ENCODE measurements at places on chromosomes 5 and 9.

GRCh38 chr9:109276469-109277440 is 44.1 kb downstream of the EPB41L4B start:
- no peak for DNase-seq

DNA sequence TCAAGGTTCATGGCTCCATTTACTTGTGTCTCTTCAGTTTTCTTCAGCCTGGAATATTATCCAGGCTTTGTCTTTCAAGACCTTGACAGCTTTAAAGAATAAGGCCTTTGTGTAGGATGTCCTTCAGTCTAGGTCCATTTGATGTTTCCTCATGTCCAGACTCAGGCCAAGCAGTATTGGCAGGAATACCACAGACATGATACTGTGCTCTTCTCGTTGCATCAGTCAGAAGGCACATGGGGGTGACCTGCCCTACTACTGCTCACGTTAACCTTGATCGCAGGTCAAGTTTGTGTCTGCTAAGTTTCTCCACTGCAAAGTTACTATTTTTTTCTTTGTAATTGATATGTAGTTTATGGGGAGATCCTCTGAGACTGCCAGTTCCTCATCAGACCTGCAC is 88.2 kb downstream of the ERCC6L2 start:
- no peak for DNase-seq

DNA sequence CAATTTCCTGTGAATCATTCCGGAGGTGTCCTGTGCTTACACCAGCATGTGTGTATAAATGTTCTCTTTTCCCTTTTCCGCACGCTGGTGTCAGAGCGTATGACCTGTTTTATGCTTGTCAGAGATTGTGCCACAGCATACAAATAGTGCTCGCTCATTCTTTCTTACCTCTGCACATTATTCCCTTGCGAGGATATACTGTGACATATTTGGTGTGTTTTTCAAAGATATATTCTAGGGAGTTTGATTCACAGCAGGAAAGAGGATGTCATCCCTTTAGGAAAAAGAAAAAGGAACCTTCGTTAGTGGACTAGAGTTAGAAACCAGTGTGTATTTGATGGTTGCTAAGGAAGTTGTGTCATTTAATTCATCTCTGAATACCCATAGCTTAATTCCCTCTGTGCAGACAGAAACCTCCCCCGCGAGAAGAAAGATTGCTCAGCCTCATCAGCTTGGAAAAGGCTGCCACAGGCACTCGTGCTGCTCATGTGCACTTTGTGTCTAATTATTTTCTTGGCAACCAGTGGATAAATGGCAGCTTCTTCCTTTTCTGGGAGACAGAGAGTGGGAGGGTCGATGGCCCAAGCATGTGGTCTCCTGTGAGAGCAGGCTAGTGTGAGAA is 14.7 kb upstream of the CCIN start:
- no peak for DNase-seq

DNA sequence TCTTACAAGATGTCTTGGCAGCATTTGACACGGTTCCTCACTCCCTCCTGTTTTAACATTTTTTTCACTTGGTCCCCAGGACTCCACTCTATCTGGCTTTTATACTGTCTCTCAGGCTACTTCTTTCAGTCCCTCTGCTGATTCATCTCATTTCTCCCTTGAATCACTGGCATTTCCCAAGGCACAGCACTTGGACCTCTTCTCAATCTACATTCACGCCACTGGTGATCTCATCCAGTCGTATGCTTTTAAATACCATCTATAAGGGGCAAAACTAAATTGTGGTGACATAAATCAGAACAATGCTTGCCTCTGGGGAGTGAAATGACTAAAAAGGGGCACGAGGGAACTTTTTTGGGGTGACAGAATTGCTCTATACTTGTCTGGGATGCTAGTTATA is 47.1 kb downstream of the MAPKAP1 start:
- no peak for DNase-seq

- peak; percentile 70 for DNase-seq
Observed at GRCh38 chr5:103139264-103139865, 19.3 kb downstream of the PPIP5K2 start.

- DNase-seq, result no peak
Observed at GRCh38 chr5:143932584-143932983, 120.6 kb downstream of the HMHB1 start.

- no peak for DNase-seq
Observed at GRCh38 chr5:127133071-127133470, 59.8 kb upstream of the C5orf63 start.

- DNase-seq, result no peak
Observed at GRCh38 chr9:75455444-75455921, 367.2 kb downstream of the OSTF1 start.

DNA sequence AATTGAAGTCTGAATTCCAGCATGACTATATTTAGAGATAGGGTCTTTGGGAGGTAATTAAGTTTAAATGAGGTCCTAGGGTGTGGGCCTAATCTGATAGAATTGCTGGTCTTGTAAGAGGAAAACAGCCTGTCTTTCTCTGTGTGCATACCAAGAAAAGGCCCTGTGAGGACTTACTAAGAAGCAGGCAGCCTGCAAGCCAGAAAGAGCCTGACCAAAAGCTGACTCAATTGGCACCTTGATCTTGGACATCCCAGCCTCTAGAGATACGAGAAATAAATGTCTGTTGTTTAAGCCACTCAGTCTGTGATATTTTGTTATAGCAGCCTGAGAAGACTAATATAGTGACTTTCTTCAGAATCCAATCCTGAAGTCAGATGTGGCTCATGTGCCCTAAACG is 14.6 kb downstream of the ARL14EPL start:
- no peak for DNase-seq

DNA sequence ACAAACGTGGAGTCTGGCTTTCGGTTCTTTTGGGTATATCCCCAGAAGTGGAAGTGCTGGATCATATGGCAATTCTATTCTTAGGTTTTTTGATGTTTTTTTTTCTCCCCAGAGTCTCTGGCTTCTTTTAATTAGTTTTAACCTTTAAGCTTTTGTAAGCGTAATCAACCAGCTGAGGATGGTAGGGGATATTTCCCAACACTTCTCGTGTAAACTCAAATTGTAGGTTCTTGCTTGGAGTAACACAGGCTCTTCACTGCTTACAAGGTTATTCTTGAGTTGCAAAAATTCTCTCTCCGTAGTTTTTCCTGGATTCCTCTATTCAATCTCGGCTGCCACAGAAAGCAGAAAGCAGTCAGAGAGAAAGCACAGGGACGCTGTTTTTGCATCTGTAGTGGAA is 11.9 kb downstream of the LAMC3 start:
- DNase-seq, result no peak

DNA sequence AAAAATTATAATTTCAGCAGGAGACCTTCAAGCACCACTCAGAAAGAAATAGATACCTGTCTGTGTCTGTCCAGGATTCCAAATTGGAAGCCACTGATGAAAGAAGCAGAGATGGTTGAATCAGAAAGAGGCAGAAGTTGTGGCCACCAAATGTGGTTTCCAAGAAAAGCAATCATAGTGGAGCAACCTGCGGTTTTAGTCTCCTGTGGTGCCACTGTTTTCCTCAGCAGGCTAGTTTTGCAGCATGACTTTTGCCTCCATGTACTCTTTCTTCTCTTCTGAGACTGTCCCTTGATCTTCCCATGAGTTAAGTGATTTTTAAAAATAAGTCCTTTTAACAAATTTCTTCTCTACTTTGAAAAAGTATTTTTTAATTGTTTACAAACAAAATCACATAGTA is 535.8 kb downstream of the CYLC2 start:
- no peak for DNase-seq

DNA sequence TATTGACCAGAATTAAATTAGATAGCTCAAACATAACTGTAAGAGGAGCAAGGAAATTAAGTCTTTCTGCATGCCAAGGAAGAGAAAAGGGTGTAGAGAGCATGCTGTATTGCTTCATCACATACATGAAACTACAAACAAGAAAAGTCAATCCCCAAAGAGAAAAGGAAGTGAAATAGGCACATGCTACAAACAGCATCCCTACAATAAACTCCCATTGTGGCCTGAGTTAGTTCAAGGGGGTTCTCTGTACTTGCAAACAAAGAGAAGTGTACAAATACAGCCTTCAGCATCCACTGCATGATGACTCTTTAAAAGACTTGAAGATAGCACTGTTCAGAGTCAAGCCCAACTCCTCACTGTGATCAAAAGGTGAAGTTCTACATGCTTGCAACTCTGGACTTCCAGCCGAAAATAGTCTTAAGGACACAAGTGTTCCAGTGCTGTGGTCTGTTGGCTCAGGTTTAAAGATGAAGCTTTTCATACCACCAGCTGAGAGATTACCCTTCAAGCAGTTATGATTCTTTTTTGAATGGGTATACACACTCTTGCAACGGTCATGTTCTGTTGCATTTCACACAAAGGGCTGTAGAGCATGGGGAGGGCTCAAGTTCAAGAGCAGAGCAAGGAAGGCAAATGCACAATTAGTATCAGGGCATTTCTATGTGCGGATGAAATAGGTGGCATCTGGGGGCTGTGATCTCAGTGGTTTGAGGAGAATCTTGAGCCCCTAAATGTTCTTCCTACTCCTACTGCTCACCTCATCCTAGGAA is 534.5 kb downstream of the EBF1 start:
- DNase-seq, result no peak

GRCh38 chr9:88821033-88821745 is 170.1 kb upstream of the S1PR3 start:
- DNase-seq, result no peak

- no peak for DNase-seq
Observed at GRCh38 chr5:148746826-148747535, 79.4 kb upstream of the ADRB2 start.

GRCh38 chr9:7510199-7510598 is 289.4 kb downstream of the DMAC1 start:
- DNase-seq, result no peak

DNA sequence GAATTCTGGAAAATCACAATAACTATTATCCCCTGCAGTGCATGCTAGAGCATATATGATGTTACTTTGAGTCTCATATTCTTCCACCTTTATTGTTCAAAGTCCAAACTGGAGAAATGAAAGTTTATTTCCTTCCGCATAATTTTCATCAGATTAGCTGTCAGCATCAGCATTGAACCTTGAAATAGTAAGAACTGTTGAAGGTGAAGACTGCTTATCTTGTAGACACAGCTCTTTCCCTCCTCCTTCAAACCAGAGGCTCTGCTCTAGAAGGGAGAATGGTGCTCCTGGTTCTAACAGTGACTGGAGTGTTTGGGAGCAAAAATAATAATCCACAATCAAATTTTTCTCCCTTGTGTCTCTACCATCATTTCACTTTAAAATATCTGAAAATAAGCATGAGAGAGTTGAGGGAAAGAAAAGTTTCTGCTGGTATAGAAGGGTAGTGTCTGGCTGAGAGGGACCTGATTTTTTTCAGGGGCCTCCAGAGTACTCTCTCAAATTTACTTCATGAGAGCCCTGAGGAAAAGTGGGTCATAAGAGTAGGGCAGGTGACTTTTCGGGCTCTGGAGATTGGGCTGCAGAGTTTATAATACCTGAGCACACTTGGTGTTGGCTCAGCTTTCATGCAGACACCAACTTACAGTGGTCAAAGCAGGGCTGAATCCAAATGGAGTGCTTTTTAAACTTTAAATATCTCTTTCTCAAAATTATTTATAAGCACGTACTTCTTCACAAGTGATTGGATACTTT is 170.4 kb downstream of the ZDHHC21 start:
- DNase-seq, result no peak

All from stimulated activated CD8-positive, alpha-beta memory T cell treated with anti-CD3 and anti-CD28 coated beads, Interleukin-4, amount 100 ng/mL, for 1 hour (primary cell).